HuH-7 (cell line): ENCODE measurements at places on chromosomes 11 and 22.

DNA sequence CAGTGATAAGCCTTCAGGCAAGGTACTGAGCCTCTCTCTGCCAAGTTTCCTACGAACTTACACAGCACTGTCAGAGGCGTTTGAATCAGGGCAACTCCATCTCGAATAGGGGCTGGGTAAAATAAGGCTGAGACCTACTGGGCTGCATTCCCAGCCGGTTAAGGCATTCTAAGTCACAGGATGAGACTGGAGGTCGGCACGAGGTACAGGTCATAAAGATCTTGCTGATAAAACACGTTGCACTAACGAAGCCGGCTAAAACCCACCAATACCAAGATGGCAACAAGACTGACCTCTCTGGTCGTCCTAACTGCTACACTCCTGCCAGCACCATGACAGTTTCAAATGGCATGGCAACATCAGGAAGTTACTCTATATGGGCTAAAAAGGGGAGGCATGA is 20.4 kb upstream of the POGLUT3 start:
- no peak for DNase-seq

DNA sequence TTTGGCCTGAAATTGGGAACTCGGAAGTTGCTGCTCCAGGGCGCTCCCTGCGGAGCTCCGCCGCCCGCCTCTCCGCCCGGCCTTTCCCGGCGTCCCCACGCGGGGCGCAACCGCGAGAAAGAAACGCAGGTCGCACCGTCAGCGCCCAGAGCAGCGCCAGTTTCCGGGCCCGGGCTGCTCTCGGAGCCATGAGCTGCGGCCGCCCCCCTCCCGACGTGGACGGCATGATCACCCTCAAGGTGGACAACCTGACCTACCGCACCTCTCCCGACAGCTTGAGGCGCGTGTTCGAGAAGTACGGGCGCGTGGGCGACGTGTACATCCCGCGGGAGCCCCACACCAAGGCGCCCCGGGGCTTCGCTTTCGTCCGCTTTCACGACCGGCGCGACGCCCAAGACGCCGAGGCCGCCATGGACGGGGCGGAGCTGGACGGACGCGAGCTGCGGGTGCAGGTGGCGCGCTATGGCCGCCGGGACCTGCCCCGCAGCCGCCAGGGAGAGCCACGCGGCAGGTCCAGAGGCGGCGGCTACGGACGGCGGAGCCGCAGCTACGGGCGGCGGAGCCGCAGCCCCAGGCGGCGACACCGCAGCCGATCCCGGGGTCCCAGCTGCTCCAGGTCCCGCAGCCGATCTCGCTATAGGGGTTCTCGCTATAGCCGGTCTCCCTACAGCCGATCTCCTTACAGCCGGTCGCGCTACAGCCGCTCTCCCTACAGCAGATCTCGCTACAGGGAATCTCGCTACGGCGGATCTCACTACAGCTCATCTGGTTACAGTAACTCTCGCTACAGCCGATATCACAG is 521 bp downstream of the SRSF8 start:
- DNase-seq = peak; percentile 25

DNA sequence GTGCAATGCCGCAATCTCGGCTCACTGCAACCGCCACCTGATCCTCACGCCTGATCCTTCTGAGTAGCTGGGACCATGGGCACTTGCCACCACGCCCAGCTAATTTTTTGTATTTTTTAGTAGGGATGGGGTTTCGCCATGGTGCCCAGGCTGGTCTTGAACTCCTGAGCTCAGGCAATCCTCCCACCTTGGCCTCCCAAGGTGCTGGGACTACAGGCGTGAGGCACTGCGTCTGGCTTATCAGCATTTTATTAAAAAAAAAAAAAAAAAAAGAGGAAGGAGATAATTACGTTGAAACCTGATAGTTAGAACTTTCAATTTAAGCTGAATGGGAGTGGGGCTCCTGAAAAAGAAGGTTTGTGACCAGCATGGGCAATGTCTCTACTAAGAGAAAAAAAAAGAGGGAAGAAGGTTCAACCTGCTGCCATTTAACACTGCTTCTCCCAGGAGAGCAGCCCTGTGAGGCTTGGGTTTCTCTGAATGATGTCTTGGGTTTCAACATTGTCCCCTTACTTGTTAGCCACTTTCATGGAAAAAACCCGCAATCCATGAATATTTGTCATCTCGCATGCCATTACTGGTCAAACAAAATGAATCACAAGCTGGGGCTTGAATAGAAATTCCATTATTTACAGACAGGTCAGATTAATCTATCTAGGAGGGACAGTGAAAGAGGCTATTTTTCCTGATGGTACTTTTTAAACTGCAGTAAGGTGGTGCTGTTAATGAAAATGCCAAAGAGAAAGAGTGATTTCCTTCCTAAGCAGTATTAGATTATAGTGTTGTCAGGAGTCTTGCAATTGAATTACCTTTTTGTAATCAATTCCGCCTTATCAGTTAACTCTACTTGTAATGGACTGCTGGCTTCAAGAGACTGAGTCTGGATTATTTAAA is 72.5 kb downstream of the PACS1 start:
- peak; percentile 57 for DNase-seq

DNA sequence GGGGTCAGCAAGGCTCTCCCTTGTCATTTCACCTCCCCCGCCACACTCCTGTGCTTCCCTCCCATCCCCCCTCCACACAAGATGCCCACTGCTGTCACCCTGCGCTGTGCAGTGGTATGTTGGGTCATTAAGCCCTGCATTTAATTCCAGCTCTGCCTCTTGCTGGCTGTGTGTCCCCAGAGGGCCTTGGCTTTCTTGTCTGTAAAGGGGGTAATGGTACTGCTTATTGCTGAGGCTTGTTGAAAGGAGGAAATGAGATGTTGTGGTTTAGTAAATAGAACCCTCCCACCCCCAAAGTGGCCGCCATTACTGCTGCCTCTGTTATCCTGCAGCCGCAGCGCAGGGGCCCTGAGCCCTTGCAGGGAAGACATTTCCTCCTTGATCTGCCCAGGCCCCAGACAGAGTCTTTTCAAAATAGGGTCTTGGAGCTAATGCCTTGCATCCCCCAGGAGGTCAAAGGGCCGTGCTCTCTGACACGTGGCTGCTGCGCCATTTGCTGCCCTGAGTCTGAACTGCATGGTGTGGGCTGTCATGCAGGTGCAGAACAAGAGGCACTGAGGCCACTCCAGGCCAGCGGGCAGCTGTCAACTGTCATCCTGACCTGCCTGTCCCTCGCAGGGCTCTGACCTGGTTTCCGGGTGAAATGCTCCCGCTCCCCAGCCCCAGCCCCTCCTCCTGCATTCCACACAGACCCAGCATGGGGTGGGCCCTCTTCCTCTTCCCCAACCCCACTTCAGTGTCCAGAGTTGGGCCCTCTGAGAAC is 18.7 kb downstream of the PVALB start:
- no peak for DNase-seq

DNA sequence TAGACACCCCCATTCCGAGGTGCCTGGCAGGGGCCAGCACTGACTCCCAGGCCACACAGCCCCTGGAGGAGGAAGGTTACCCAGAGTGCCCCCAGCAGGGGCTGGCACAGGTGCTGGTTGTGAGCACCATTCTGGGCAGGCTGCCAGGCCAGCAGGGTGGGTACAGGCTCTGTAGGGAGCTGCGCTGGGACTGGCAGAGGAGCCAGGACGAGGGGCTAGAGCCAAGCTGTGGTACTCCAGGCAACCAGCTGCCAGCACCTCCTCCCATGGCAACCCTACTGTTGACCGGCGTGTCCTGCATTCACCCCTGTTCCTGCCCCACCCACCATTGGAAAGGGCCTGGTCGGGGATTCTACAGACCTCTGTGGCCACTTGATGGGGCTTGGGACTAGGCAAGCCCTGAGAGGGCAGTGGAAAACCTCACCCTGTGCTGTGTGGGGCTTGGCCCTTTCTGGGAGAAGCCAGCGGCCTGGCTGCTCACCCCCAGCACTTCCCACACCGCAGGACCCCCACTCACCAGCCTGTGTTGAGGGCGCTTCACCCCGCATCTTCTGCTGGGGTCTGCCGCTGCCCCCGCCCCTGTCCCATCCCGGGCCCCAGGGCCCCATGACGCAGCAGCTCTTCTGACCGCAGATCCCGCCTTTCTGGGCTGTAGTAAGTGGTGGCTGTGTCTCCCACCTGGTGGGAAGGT is 1.9 kb downstream of the CLDN5 start:
- no peak for DNase-seq

DNA sequence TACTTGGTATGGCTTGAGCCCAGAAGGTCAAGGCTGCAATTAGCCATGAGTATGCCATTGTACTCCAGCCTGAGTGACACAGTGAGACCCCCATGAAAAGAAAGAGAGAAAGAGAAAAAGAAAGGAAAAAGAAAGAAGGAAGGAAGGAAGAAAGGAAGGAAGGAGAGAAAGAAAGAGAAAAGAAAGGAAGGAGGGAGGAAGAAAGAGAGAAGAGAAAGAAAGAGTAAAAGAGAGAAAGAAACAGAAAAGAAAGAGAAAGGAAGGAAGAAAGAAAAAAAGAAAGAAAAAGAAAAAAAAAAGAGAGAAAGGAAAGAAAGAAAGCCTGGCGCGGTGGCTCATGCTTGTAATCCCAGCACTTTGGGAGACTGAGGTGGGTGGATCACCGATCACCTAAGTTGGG is 77.5 kb downstream of the CSTPP1 start:
- DNase-seq = no peak

DNA sequence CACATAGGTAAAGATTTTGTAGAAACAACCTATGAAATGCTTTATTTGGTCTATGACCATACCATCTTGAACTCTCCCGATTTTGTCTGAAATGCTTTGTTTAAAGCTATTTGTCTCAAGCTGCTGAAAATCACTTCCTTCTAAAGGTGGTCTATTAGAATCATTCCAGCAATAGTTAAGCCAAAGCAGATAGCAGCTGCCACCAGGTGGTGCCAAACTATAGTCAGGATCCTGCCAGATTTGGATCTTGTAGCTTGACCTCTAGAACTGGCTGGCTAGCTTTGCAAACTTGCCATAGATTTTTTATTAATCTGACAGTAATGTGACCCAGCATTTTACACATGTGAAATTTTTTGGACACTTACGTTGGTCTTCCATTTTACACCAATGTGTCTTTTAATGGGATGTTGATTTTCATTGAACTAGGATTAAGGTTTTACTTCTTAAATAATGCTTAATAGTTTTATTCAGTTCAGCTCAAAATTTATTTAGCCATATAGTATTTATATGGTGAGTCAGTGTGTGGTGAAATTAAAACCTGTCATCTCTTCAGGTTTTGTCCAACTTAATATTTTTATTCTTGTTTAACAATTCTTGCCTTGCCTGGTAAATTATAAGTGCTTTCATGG is 19.7 kb downstream of the CTR9 start:
- DNase-seq = peak; percentile 36

DNA sequence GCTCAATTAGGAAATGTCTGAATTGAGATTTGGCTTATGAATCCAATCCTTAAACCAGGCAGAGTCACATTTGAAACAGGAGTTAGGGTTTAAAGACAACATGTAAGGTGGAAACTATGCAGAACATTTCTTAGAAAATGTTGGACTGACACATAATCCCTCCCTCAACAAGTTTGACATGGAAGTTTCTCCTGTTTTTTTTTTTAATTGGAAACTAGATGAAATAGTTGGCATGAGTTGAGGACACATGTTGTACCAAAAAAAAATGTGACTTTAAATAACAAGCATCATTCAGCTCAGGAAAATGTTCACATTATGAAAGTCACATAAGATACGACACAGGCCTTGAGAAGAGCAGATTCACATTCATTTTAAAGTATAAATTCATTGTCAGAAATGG is 154.9 kb upstream of the DDI1 start:
- no peak for DNase-seq

GRCh38 chr22:18056161-18056666 is 21.6 kb upstream of the PEX26 start:
- DNase-seq = peak; percentile 55

DNA sequence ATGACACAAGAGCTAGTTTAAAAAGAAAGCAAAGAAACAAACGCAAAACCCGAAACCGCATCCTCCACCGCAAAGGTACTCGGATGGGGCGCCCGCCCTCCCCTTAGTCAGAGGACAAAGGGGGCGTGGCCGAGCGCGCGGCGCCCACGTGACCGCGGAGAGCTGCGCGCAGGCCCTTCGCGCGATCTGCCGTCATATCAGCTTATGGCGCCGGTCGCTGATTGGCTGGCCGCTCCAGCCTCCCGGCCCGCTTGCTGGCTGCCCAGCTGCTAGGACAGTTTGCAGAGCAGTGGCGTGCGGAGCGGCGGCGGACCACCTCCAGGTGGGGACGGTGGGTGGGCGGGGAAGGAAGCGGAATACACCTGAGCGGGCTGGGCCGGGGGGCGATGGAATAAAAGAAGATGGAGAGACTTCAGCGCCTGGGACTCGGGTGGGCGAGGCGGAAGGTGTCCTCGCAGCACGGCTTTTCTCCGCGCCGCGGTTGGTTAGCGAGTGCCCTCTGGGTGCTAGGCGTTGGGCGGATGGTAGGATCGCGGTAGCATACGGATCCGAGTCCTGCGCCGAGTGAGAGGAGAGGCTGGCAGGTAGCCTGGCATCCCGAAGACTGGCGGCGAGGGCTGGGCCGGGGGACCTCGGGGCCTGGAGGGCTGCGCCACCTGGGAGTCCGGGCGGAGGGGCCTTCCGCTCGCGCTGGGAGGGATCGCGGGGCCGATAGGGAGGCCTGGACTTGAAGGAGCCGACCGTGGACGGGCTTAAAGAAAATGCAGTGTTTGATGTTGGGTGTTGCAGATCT is at the start of gene SC5D:
Gene SC5D (plus strand): TSS at position 277 of the 793 bp plus-strand sequence. CDS start 10,605 bp downstream, outside the sequence.
- peak; percentile 86 for DNase-seq

- no peak for DNase-seq
Measured at GRCh38 chr11:85167038-85167437, 460.1 kb downstream of the DLG2 start.

DNA sequence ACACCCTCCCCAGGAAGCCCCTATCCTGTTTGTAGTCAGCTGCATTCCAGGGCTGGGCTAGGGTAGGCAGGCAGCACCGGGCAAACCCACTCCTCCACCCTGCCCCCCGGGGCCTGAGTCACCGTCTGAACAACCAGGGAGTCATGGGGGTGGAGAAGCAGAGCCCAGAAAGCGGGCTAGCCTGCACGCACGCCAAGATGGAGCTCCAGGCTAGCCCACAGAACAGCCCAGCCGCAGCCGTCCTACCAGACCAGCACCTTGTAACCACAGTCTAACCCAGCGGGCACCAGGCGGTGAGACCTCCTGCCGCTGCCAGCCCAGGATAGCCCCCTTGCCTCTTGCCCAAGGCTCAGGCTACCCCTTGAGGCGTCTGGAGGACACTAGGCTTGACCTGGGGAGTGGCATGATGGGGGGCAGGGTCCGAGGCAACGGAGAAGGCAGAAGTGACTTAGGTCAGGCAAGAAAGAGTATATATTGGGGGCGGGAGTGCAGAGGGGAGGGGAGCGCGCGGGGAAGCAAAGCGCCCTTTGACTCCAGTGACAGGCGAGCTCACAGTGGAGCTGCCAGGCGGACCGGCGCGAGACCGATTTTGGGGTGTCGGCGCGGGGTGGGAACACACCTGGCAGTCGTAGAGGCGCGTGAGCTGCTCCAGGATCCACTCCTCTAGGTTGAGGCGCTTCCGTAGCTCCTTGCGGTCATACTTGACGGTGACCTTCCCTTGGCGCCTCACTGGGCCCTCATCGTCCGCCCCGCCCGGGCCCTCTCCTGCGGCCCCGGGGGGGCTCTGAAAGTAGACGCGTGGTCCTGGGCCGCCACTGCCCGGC is 734 bp downstream of the PPP1R14B start:
- no peak for DNase-seq
